ENCODE measurements at places on chromosomes 11 and 22.

DNA sequence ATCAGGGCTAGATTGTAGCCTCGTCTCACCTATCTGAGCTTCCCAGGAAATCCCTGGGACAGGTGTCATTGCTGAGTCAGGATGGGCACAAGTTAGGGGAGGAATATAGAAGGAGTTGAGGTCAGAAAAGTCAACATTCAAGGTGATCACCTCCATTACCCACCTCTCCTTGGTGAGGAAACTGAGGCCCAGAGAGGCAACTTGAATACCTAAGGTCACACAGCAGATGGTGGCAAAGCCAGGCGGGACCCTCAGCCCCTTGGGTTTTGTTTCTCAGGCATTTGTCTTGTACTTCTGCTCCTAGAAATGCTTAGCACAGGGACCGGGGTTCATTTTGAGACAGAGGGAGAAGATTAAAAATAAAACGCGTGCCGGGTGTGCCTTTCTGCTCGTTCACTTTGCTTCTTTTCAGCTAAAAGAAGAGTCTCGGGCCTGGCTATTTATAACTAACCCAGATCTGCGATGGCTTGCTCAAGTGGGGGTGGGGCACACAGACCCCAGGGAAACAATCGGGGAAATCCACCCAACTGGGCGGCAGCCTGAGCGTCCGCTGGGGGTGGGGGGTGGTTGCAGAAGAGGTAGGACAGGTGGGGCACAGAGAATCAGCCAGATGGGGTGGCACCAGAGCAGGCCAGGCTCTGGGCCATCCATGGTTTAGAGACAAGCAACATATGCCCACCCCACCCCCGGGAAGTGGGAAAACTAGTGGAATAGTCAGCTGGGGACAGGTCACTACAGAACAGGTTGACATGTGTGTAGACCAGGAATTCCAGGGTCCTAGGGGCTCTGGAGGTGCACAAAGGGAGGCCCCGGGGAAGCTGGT lies 3.9 kb upstream of the GNAZ start:
- DNase-seq, result no peak

DNA sequence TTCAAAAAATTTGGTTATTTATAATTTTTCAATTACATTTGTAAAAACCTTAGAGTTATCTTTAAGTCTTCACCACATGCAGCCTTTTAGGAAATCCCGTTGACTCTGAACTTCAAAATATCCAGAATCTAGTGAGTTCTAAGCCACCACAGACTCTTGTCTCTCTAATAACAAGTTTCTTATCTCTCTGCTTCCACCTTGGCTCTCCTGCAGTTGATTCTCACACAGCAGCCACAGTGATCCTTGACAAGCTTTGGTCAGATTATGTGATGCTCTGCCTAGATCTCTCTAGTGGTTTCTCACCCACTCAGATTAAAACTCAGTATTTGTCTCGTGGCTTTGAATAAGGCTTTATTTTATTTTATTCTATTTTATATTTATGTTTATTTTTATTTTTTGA lies 8.6 kb downstream of the HSD17B12 start:
- DNase-seq, result no peak

GRCh38 chr22:42473484-42474193 lies 41.4 kb upstream of the NFAM1 start:
- no peak for DNase-seq

GRCh38 chr11:84681456-84681855 lies 945.7 kb downstream of the DLG2 start:
- DNase-seq, result no peak

DNA sequence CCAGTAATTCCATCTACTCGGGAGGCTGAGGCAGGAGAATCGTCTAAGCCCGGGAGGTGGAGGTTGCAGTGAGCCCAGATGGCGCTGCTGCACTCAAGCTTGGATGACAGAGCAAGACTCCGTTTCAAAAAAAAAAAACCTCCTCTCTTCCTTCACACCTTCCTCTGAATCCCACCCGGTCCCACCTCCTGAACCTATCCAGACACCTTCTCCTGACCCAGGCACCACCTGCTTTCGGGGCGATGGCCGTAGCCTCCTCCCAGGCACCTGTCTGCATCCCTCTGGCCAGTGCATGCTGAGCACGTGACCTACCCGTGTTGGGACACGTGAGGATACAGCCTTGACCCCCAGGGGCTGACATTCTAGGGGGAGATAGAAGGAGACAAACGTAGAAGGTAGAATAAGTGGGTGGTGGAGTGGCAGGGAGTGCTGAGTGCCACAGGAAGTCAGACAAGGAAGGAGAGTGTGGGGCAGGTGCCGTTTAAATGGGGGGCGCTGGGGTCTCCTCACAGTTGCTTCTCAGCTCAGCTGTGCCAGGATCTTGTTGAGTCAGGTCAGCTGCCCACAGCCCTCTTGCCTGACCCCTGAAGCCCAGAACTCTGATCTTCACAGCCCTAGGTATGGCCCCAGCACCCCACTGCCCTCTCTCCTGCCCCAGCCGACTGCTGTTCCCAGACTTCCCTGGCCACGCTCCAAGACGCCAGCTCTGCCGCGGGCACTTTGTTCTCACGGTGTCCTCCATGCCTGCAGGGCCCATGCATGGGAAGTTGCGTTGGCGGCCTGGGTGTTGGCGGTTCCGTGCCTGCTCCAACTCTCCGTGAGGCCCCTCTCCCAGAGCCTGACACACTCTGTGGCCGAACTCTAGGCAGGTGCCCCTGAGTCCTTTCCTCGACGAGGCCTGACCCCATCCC lies 1.2 kb upstream of the MIOX start:
- peak; percentile 8 for DNase-seq

DNA sequence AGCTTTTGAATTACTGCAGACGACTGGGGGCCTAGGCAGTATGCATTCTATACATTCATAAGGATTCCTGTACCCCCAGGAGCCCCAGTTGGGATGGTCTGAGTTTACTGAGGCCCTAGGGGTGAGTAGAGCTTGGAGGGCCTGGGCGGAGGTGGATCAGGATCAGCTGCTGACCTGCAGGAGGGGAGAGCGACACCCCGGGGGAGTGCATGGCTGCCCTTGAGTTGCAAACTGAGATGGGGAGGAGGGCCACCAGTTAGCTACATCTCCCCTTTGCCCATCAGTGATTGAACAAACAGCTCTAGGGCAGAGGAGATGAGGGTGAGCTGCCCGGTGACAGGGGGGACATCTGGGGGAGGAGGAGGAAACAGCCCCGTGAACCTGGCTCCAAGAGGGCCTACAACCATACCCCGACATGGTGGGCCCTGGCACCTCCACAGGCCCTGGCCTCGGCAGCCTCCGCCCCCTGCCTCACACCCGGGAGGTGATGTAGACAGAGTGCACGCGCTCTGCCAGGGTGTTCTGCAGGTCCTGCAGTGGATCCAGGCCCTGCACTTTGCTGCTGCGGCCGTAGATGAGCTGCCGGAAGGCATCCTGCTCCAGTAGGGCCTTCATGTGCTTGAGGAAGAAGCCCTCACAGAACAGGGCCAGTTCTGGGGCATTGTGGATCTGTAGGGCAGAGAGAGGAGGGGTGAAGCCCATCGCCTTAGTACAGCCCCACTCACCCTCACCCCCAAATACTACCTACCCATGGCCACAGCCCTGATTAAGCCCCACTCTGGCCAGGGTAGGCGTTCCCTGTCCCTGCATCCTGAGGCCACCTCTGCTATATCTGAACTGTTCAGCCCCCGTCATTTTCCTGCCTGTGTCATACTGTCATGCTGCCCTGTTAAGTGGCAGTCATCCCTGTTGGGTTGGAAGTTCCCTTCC lies 46.8 kb downstream of the NAT10 start:
- DNase-seq, result no peak

GRCh38 chr11:18987454-18988231 lies 48.4 kb upstream of the MRGPRX1 start:
- DNase-seq, result no peak

DNA sequence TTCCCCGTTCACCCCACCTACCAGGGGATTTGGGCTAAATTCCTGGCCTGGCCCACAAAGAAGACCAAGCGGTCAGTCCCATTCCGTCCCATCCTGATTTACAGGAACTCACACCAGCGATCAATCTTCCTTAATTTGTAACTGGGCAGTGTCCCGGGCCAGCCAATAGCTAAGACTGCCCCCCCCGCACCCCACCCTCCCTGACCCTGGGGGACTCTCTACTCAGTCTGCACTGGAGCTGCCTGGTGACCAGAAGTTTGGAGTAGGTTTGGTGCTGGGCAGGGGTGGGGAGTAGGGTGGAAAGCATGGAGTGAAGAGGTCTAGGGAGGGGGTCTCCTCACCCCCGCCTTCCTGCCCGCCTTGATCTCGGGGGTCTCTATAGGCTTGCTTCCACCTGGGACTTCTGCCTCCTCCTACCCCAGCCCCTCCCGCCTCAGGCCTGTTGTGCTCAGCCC lies at the start of gene SERPING1:
Gene SERPING1 (plus strand): TSS at position 225 of the 455 bp plus-strand sequence. CDS start 586 bp downstream, outside the sequence.
- no peak for DNase-seq

DNA sequence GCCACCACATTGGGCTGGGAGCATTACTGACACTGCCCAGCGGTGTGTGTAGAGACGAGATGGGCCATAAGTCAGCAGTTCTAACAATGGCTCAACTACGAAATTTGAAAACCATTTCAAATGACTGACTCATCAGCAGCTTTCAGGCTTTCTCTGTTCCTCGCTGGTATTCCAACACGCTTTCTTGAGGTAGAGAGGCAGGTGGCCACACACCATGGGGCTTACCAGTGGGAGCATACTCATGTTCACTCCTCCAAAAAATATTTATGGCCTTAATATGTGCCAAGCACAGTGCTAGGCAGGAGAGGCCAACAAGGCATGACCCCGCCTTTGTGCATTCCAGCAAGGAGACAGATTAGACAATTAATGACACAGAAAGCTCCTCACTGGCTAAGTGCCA lies 20.3 kb downstream of the ARFGAP2 start:
- DNase-seq, result no peak

DNA sequence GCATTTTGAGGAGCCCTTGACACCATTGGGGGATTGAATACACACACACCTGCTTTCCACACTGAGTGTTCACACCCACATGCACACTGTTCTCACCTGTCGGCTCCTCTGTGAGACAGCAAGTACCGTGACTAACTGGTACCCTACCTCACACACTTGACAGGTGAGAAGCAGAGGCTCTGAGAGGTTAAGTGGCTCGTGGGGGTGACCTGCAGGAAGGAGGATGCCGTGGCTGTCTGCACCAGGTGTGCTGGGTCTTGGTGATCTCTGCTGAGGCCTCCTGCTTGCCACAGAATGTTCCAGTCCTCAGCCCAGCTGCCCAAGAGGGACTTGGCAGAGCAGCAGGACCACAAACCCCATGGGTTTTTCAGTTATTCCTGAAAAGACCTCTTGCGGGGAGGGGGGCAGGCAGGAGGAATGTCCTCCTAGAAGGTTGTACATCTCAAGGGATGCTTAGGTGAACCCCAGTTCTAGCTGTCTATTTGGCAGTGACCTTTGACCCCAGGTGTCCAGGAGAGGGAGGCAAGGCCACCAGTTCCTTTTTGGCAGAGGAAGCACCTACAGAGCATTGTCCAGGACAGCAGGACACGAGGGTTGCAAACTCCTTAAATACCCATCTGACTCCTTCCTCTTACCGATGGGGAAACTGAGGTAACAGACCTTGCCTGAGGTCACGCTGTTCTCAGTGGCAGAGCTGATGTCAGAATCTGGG lies 66.0 kb downstream of the SHISAL1 start:
- no peak for DNase-seq

DNA sequence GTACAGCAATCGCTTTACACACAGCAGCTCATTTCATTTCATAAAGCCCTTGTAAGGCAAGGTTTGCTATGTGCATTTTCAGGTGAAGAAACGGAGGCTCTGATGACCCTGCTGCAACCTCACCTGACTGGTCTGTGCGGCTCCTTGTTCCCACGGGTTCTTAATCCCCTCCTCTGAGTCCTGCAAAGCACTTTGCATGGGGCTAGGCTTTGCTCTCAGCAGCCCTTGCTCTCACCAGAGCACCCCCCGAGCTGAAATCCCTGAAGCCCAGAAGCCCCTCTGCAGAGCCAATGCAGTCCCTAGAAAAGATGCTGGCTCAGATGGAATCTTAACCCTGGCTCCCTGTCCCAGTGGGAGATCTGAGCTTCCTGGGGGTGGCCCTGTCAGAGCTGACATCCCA lies 11.0 kb upstream of the APOL6 start:
- DNase-seq, result no peak

DNA sequence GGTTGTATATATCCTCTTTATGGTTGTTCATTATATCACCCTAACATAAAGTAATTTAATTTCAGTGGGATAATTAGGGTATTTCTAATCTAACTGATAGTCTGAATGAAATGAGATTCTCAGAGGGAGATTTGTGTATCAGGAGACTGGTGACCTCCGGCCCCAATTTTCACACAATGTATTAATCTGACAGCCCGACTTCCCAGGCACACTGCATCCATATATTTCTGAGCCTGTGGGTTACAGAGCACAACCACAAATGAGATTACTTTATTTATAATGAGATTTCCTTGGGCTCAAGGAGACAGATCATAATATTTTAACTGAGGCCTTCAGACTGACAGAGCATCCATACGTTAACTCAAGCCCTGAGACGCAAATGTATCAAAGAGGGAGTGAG lies 125.9 kb downstream of the RCN1 start:
- no peak for DNase-seq

- DNase-seq, result no peak
Observed at GRCh38 chr11:32426192-32426591, 9.1 kb downstream of the WT1 start.

- no peak for DNase-seq
Observed at GRCh38 chr11:32706985-32707741, 87.3 kb downstream of the CCDC73 start.

DNA sequence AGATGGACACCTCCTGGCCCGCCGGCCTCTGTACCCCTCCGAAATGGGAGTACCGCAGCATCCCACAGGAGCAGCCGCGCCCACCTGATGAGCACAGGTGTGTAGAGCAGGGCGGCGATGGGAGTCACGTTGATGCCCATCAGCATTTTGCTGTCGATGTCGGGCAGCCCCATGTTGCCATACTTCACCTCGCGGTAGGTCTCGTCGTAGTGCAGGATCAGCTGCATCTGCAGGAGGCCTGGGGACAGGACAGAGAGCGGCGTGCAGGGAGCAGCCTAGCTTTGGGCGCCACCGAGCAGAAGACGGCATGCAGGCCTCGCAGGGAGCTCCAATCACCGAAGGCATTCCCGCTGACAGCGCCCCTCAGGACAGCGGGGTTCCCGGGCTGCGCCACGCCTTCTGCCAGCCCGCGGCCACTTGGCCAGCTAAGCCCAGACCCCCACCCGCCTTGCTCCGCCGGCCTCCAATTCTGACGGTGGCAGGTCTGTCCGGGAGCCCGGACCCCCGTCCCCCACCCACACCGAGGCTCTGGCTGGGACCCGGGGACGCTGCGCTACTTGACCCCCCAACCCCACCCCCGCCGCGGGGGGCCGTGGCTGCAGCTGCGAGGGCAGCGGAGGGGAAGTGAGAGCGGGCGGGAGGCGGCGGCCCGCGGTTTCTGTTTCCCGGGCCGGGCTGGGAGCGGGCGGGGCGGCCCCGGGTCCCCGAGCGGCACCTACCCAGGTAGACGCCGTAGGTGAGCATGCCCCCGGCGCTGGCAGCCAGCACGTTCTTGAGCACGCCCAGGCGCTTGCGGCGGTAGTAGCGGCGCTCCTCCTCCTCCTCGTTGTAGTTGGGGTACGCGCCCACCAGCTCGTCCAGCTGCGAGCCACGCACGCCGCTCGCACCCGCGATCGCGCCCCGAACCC lies 705 bp downstream of the UNC93B1 start:
- DNase-seq, result peak; percentile 68

- no peak for DNase-seq
Observed at GRCh38 chr11:46554213-46555147, 39.3 kb downstream of the AMBRA1 start.

GRCh38 chr11:25441421-25441820 lies 890.5 kb upstream of the ANO3 start:
- DNase-seq, result no peak

Data from activated CD4-positive, alpha-beta T cell treated with anti-CD3 and anti-CD28 coated beads for 36 hours (primary cell).